Stimulated activated CD8-positive, alpha-beta memory T cell treated with anti-CD3 and anti-CD28 coated beads, Interleukin-15, amount 100 ng/mL, for 4 hours (primary cell): ENCODE measurements at places on chromosomes 3 and 15.
A peak's percentile ranks its signal among the peaks of the same experiment; 100 is the strongest.

DNA sequence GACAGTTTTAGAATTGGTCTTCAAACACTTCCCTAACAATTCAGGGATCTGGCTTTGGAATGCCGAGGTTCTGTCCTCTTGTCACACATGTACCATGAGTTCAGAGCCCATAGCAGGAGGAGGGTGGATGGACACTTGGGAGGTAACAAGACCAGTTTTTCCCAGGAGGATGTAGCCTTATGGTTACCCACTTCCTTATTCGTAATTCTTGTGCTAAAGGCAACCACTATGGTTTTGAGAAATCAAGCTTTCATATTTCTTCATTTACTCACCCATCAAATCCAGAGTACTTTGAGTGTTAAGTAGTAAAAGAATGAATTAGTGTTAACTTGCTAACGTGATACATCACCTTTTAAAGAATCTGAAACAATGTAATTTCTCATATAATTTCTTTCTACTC, 479.6 kb upstream of the ALCAM start:
- DNase-seq = no peak

DNA sequence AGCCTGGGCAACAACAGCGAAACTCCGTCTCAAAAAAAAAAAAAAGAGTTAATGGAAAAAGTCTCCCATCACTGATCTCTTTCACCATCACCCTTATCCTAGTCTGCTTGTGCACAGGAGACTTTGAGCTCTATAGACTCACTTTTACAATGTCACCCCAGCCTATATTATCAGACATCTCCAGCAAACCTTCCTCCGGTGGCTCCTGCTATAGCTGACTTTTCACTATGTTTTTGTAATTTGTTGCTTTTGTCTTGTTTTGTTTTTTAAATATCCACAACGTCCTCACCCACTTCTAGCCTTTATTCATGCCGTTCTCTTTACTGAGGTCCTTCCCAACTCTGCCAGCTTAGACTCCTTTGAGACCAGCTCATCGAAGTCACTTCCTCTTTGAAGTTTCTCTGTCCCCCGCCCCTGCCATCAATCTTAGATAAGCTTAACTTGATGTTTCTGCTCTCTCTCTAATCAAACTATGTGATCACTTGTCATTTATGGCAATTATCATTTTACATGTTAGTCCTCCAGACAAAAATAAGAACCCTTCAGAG, 82.7 kb upstream of the CHD2 start:
- DNase-seq = no peak

- no peak for DNase-seq
These were observed 263.4 kb upstream of the ST8SIA2 start for GRCh38 chr15:92130244-92130643.

DNA sequence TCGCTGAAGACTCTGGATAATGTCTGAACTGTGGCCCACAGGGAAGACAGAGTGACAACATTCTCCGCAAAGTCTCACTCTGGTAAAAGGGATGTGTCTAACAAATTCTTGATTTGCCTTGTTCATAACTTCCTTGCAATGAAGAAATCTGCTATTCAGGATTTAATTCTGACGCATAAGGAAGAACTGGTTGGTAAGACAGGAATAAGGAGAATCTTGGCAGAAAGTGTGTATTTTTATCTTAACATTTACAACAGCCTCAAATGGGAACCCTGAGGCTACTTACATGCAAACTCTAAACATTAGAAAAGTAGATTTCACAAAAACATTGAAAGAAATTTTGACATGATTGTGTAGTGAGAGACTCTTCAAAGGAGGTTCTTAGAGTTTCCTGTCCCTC, 10.8 kb upstream of the PLD1 start:
- DNase-seq = no peak

GRCh38 chr3:63955036-63955650, 43.0 kb upstream of the SCAANT1 start:
- DNase-seq = no peak

- no peak for DNase-seq
These were observed 1417.0 kb upstream of the ALCAM start for GRCh38 chr3:103949693-103950092.

GRCh38 chr3:178673529-178673928, 137.3 kb downstream of the KCNMB2 start:
- DNase-seq = no peak

- no peak for DNase-seq
These were observed 122.0 kb downstream of the WDR76 start for GRCh38 chr15:43948691-43949325.

- peak; percentile 31 for DNase-seq
These were observed 97.3 kb downstream of the NPAP1 start for GRCh38 chr15:24772686-24773373.

GRCh38 chr15:82539691-82540054, 584 bp downstream of the RPS17 start:
- no peak for DNase-seq

DNA sequence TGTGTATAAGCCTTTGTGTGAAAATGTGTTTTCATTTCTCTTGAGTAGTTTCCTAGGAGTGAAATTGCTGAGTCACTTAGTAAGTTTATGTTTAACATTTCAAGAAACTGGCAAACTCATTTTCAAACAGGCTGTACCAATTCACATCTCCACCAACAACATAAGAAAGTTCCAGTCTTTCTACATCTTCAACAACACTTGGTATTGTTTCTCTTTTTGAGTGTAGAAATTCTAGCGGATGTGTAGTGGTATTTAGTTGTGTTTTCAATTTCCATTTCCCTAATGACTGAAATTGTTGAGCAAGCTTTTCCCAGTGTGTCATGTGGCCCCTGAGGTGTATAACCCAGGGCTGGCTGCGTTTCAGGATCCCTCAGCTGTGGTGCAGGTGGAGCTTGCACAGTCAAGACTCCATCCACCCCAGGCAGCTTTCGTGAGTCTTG, 258.5 kb downstream of the PDCD6IP start:
- no peak for DNase-seq

DNA sequence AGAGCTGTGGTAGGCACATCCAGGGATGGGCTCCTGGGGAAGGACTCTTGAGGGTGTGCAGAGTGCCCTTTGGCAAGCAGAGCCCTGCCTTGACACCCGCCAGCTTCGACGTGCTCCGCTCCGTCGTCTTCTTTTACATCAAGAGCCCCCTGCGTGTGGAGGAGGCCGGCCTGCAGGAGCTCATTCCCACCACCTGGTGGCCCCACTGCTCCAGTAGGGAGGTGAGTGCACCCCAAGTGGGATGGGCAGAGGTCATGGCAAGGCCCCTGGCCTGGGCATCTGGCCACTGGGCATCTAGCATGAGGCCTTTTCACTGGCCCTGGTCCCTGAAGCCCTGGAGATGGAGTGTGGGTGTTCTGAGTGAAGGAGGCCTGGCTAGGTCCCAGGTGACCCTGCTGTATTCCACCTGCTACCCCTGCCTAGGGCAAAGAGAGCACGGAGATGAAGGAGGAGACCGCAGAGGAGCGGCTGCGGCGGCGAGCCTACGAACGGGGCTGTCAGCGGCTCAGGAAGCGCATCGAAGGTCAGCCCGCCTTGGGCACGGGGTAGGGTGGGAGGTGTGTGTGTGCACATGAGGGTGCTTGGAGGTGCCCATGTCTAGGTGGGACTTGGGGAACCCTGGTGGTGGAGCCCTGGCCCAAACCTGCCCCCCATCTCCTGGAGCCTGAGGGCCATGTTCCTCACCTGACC, 12.2 kb downstream of the RNF123 start:
- no peak for DNase-seq

DNA sequence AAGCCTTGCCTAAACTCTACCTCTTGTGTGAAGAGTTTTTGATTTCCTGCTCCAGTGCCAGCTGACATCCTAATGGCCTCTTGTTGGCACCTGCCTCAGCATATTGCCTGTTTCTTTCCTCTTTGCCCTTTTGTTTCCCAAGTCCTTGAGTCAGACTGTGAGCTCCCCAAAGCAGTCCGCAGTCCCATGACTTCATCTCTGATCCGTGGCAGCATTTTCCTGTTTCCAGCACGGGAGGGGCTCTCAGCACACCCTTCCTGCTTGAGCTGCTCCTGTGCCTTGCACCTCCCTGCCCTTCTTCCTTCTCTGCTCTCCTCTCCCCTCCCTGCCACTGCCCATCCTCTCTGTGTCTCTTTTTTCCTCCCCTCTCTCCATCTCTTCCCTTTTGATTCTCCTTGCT, 179.6 kb downstream of the EPHB1 start:
- DNase-seq = no peak

- DNase-seq = no peak
These were observed 194.7 kb downstream of the NR1D2 start for GRCh38 chr3:24139463-24140412.

DNA sequence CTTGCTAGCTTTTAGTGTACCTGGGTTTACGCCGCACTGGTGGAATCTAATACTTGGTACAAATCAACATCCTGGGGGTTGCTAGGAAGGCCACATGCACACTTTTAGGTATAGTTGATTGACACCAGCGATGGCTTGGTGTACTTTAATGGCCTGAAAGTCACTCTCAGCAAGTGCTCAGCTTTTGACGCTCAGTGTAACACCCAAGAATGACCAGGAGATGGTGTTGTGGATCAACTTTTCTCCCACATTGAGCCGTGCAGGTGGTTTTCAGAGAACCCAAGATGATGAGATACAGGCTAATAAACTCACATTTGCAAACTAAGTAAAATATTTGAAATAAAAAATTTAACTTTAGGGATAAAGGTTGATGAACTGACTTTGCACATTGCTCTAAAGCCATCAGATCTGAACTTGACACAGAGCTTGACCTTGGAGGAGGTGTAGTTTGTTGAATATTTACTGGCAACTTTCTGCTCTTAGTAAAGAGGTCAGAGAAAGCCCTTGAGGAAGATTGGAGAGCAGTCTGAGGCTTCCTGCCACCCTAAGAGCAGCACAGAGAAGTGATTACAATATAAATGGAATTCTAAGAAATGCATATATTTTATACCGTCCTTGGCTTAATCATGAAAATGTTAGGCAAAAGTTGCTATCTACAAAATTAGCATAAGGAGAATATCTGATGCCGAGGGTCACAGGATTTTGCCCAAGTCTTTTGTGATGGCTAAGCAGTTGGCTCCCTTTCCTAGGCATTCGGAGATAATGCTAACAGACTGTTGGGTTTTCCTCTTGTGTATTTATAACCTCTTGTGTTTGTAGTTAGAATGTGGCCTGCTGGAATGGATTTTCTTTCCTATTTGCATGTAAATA, 143.4 kb upstream of the RASGRP1 start:
- no peak for DNase-seq

GRCh38 chr3:72860053-72860452, 11.8 kb upstream of the SHQ1 start:
- DNase-seq = no peak

GRCh38 chr3:108065096-108065495, 25.7 kb downstream of the CD47 start:
- no peak for DNase-seq

DNA sequence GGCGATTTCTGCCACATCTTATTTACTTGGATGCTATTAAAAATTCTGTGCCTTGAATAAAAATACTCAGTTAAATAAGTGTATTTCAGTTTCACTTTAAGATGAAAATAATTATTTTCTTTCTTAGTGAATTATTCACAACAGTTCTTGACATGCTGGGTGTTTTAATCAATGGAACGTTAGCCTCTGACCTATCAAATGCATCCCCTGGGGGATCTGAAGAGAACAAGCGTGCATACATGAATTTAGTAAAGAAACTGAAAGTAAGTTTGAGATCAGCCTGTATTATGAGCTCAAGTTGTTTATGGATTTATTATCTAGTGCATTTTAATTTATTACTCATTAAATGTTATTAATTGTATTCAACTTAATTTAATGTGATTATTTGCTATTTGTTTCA, 597 bp downstream of the P2RY12 start:
- DNase-seq = no peak

- no peak for DNase-seq
These were observed 328.3 kb downstream of the THSD4 start for GRCh38 chr15:71443538-71443937.

DNA sequence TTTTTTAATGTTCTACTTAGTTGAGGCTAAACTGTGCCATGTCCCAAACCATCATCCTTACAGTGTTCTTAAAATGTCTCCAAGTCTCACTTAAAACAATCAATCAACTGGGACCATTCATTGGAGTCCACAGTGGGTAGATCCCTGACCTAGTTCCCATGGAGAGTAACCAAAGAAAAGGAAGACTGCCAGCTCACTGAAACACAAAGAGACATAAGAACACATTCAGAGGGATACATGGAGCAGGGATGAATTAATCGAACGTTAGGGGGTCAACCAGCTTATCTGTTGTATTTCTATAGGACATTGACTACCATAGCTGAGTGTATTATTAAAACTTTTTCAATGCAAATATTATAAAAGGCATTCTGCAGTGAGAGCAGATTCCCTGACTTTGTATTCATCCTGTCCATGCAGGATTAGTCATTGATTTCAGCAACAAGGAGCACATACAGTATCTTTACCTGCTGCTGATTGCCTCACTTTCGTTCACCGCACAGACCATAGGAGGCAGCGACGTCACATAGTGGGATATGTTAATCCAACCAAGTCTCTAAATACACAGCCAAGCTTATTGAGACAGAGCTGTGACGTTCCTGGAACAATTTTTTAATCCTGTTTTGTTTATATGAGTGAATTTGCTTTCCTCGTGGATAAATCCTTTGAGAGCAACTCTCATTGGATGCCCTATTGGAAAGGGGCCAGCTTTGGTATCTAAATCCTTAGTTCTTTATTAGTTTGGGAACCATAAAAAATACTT, 364.9 kb upstream of the RBMS3 start:
- DNase-seq = no peak

GRCh38 chr3:121637922-121638321, 22.8 kb downstream of the HCLS1 start:
- no peak for DNase-seq

DNA sequence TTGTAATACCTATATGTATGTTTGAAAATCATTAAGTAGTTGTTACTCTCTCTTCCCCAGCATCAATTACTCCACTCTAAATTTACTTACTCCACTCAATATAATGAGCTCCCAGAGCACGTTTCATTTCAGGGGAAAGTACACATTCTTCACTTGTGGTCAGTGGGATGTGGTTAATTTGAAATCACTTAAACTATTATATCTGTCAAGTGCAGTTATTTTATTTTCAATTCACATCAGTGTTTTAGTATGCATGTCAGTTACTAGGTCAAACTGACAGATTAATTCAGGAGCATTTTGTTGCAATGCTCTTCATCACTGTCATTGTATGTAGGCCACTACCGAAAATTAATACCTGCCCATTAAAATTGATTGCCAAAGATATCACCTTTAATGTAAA, 376.1 kb downstream of the ZIC4 start:
- DNase-seq = no peak
